ENCODE measurements at places on chromosomes 12 and 14.

- no peak for DNase-seq
These were observed 104.5 kb upstream of the DNM1L start for GRCh38 chr12:32574585-32574984.

DNA sequence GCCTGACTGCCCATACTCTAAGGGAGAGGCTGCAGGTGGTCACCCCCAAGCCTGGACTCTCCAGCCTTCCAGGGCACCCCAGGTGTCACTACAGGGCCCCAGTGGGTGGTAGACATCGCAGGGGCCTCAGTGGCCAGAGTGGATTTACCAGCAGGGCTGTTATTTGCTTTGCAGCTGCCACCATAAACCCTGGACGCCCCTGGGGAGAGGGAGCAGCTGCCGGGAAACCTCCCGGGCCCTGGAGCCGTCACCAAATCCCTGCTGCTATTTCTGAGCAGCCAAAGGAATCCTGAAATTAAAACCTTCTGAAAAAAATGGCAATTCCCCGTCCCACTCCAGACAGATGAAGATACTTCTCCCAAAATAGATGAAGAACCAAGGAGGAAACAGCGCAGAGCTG is 13.9 kb downstream of the TMEM119 start:
- no peak for DNase-seq

DNA sequence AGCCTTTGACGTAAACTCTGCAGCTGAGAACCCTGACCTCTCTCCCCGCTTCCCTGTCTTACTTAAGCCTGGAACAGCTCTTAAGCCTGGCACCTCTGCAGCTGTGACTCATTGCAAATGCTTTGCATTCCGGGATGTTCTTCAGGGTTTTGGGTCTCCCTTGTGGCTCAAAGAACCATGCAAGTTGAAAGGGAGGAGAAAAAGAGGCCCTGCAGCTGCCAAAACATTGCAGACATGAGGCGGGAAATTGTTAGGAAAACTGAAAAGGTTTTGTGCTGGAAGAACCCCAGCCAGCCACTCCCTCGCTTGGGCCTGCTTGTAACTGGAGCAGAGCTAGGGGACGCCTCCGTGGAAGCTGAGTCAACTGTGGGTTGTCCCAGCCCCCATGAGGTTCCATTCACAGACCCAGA is 60.2 kb upstream of the FERMT2 start:
- peak; percentile 21 for DNase-seq

DNA sequence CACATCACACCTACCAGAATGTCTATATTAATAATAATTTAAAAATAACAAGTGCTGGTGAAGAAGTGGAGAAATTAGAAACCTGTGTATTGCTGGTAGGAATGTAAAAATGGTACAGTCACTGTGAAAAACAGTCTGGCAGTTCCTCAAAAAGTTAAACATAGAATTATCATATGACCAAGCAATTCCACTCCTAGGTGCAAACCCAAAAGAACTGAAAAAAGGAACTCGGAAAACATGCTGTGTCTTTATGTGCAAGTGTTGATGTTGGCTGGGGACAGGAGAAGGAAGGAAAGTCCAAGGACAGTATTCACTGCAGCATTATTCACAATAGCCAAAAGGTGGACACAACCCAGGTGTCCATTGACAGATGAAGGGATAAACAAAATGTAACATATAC is 146.5 kb downstream of the TTC7B start:
- DNase-seq: no peak

GRCh38 chr14:88379706-88380343 is 5.6 kb upstream of the SPATA7 start:
- DNase-seq: no peak

DNA sequence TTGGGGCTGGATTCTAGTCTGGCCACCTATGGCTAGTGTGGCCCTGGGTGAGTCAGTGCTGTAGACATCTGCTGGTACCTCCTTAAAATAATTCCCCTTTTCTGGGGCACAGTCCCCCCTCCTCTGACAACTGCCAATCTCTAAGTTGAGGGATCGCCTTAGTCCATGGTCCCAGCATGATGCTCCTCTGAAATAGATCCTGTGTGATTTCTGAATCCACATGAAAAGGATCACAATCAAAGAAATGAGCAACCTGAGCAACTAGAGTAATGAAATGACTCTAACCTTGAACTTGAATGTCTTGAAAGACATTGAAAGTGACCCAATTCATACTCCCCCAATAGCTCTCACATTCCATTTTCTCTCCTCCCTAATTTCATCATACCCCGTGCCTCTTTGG is 332.5 kb downstream of the VRK1 start:
- DNase-seq: no peak

- DNase-seq: no peak
These were observed 21.1 kb upstream of the ADAM20 start for GRCh38 chr14:70555890-70556289.

- no peak for DNase-seq
These were observed 68.7 kb downstream of the BORCS5 start for GRCh38 chr12:12425616-12426015.

DNA sequence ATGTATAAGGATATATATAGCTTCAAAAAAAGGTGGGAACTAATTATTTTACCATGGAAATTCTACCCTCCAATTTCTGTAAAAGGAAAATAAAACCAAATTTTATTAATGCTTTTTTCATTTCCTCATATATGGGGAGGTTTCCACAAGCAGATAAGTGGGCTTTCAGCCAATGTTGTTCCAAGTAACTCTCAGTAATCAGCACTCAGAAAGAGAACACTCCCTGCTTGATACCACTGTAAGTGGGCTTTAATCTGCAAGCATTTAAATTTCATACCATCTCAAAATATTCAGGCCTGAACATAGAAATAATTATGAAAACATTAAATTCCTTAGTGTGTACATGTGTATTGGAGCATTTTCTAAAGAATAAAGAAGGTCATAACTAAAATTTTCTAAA is 827.6 kb downstream of the C12orf50 start:
- no peak for DNase-seq

DNA sequence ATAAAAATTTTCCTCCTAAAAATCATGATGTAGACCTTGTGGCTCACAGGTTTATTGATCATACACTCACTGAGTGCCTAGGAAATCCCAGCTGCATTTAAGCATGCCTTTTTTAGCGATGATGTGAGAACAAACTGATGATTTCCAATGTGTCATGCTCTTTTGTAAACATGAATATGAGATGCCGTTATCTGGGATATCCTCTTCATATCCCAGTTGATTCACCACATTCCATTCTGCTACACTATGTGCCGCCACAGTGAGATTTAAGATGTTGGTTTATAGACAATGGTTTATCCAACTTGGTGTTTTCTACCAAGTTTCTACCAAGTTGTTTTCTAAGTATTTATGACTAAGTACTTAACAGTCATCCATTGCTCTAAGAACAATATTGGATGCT is 5.2 kb downstream of the OR4E1 start:
- no peak for DNase-seq

GRCh38 chr14:74504412-74504811 is 10.8 kb downstream of the ISCA2 start:
- no peak for DNase-seq

DNA sequence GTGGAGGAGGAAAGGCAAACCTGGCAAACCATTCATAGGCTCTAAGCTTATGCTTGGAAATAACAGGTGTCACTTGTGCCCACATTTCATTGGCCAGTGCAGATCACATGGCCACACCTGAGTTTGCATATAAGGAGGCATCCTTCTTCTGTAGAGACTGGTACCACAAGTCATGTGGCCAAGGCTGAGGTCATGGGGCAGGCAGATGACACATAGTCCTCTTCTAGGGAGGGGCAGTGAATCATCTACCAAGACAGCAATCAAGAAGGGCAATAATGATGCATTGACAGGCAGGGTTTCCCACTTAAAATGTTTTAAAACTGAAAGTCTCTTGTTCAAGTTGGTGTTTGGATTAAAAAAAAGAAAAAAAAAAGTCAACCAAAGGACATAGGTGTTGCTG is 77.3 kb downstream of the DAAM1 start:
- DNase-seq: no peak

- DNase-seq: no peak
These were observed 168.1 kb upstream of the NOVA1 start for GRCh38 chr14:26765768-26766520.

GRCh38 chr14:90489916-90490719 is 93.3 kb downstream of the CALM1 start:
- DNase-seq: no peak

- no peak for DNase-seq
These were observed 23.1 kb downstream of the ADCY6 start for GRCh38 chr12:48765753-48766162.

Data from nucleus accumbens (tissue), 56 donors.